ENCODE measurements at places on chromosomes 5 and 9.

GRCh38 chr9:128101231-128101661 is 26.3 kb downstream of the PTGES2 start:
- H3K27me3 ChIP-seq, result no peaks in the 10 kb centered on the region
- H3K36me3 ChIP-seq, result peaks cover 40% of the 10 kb centered on the region
- no peak for DNase-seq
- H3K4me3 ChIP-seq, result no peak overlapping the region

- no peaks in the 10 kb centered on the region for H3K27me3 ChIP-seq
- no peak for DNase-seq
- H3K27ac ChIP-seq, result no peak overlapping the region
- peaks cover 4% of the 10 kb centered on the region for H3K4me1 ChIP-seq
- no peak overlapping the region for H3K4me3 ChIP-seq
Observed at GRCh38 chr5:59327191-59327980, 566.1 kb downstream of the PDE4D start.

GRCh38 chr5:34436761-34437501 is 219.2 kb upstream of the RAI14 start:
- no peaks in the 10 kb centered on the region for H3K27me3 ChIP-seq
- H3K4me3 ChIP-seq, result no peak overlapping the region
- no peaks in the 10 kb centered on the region for H3K36me3 ChIP-seq
- DNase-seq, result no peak
- no peaks in the 10 kb centered on the region for H3K4me1 ChIP-seq

DNA sequence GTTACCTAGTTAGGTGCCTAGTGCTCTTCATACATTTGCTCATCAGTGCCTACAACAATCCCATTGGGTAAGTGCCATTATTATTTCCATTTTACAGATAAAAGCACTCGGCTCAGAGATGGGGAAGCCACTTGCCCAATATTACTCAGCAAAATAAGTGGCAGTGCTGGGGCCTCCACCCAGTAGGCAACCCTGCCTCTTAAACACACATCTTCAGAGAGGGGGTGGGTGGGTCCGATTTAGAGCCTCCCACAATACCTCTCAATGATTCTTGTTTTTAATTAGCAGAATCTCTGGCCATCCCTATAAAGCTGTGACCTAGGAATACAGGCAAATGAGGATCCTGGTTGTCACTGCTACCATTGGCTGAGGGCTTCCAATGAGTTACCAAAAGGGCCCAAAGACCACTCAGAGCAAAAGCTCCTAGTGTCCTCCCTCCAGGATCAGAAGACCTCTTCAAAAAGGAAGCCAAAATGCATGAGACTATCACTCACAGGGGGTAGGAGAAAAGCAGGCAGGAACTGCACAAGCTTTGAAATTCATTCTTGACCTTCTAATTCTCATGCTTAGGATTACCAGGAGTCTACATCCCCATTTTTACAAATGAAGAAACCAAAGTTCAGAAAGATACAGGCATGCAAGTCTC is 36.1 kb upstream of the UBE2D2 start:
- no peak overlapping the region for H3K4me3 ChIP-seq
- H3K36me3 ChIP-seq, result no peaks in the 10 kb centered on the region
- H3K27me3 ChIP-seq, result no peaks in the 10 kb centered on the region
- DNase-seq, result no peak

- no peak overlapping the region for H3K27ac ChIP-seq
- no peaks in the 10 kb centered on the region for H3K4me1 ChIP-seq
- H3K27me3 ChIP-seq, result no peaks in the 10 kb centered on the region
- no peak for DNase-seq
Observed at GRCh38 chr9:18314316-18314715, 159.6 kb upstream of the ADAMTSL1 start.

DNA sequence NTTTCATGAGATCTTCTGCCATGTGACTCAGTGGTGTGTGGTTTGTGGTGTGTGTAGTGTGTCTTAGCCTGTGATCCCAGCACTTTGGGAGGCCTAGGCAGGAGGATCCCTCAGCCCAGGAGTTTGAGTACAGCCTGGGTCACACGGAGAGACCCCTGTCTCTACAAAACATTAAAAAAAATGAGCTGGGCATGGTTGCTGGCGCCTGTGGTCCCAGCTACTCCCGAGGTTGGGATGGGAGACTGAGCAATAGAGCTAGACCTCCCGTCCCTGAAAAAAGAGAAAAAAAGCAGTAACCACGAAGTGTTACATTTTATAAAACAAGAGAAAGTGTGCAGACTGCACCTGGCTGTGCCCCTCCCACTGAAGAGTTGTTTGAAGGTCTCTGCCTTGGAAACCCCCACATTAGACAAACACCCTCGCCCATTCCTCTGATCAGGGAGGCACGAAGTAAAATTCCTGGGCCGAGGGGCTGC is 21.2 kb upstream of the RNU6ATAC start:
- H3K27me3 ChIP-seq, result no peaks in the 10 kb centered on the region
- no peaks in the 10 kb centered on the region for H3K36me3 ChIP-seq
- H3K4me1 ChIP-seq, result peaks cover 5% of the 10 kb centered on the region
- H3K4me3 ChIP-seq, result no peak overlapping the region
- no peak for DNase-seq
